ENCODE measurements at places on chromosomes 12 and 14. TPM values are rescaled to one million over a fixed set of nuclear protein-coding genes. Genes with fewer than 3 reads are reported as not detected.

Gene KRT79
- total RNA-seq: 0.09 TPM

Gene CACNA2D4
- 1.0 TPM for total RNA-seq

Gene PEBP1
- total RNA-seq: 146 TPM

Gene PTPRO
- 2.6 TPM for total RNA-seq

- DNase-seq: no peak
Observed at GRCh38 chr12:112303004-112303403, 79.2 kb downstream of the HECTD4 start.

- no peak for DNase-seq
Observed at GRCh38 chr12:107560899-107561285, 124.7 kb upstream of the PWP1 start.

GRCh38 chr12:68001486-68002466 lies 12.5 kb downstream of the IFNG-AS1 start:
- no peak for DNase-seq

DNA sequence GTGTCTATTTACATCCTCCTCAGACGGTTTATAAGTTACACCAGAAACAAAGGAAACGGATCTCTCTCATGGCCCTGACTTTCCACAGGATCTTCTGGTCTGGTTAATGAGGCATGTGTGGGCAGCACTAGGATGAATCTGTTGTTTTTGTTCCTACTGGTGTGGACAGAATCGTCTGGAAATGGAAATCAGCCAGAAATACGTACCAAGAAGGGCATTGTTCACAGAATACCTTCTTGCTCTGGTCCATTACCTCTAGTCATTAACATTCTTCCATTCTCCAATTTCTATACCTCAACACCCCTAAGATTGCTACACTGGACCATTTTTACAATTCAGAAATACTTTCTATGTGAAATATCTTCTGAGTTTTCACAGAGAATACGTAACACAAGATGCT lies 86.0 kb downstream of the TPH2 start:
- no peak for DNase-seq

DNA sequence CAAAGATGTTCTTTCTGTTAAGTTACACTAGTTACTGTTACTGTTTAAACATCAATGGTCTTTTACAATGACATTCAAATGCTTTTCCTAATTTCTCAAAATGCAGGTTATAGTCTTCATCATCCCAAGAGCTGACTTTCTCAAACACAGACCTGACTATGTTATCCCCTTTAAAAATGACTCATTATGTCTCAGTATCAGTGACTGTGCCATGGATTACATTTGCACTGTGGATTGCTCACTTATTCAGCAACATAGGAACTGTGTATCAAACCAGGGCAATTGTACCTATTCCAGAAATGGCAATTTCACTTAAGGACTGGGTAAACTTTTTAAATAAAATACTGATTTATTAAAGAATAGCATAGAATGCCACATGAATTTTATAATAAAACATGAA lies 630.2 kb upstream of the NOVA1 start:
- DNase-seq: no peak

All from pancreas (tissue), 10 donors.